ENCODE measurements at places on chromosomes 4 and X. TPM values are rescaled to one million over a fixed set of nuclear protein-coding genes. Genes with fewer than 3 reads are reported as not detected.

The TRAM1L1 gene
- total RNA-seq, result not detected

The BST1 gene
- total RNA-seq, result 0.38 TPM

The EPHA5 gene
- total RNA-seq, result not detected

The FAM47E gene
- not detected for total RNA-seq

The MAGEC2 gene
- total RNA-seq, result not detected

The NEXMIF gene
- total RNA-seq, result 0.08 TPM

The CACNA1F gene
- 0.15 TPM for total RNA-seq

The SPARCL1 gene
- not detected for total RNA-seq

The DRP2 gene
- total RNA-seq, result 0.17 TPM

The UGT8 gene
- 0.32 TPM for total RNA-seq

The ETDB gene
- total RNA-seq, result not detected

The GABRE gene
- total RNA-seq, result not detected

The MTM1 gene
- total RNA-seq, result 15.1 TPM

The CDS1 gene
- total RNA-seq, result 0.06 TPM

The RTL3 gene
- not detected for total RNA-seq

The HSFX4 gene
- not detected for total RNA-seq

The FAM241A gene
- total RNA-seq, result 6.6 TPM

The CISD2 gene
- 42.5 TPM for total RNA-seq

The TRPC3 gene
- total RNA-seq, result 0.42 TPM

The UGT2B10 gene
- total RNA-seq, result not detected

The MAGEC1 gene
- total RNA-seq, result not detected

The MMAA gene
- 13.6 TPM for total RNA-seq

The XIAP gene
- 37.2 TPM for total RNA-seq

The HS6ST2 gene
- total RNA-seq, result 0.19 TPM

The CFAP47 gene
- not detected for total RNA-seq

The ADH1B gene
- not detected for total RNA-seq

The GAGE12J gene
- not detected for total RNA-seq

The GEMIN8 gene
- 15.5 TPM for total RNA-seq

The FAAH2 gene
- total RNA-seq, result 1.4 TPM

The TBX22 gene
- total RNA-seq, result not detected

The PNMA5 gene
- total RNA-seq, result not detected

The NHSL2 gene
- total RNA-seq, result 0.34 TPM

The SATL1 gene
- not detected for total RNA-seq

The SYTL4 gene
- total RNA-seq, result not detected

The IL13RA2 gene
- not detected for total RNA-seq

The PWWP3B gene
- not detected for total RNA-seq

The BEND2 gene
- total RNA-seq, result not detected

The NAA11 gene
- not detected for total RNA-seq

The FRMD7 gene
- total RNA-seq, result not detected

The YIPF6 gene
- 17.3 TPM for total RNA-seq

The UCP1 gene
- not detected for total RNA-seq

Measured in activated CD8-positive, alpha-beta memory T cell treated with anti-CD3 and anti-CD28 coated beads for 36 hours (primary cell).